ENCODE measurements at places on chromosomes 7 and 10.
A peak's percentile ranks its signal among the peaks of the same experiment; 100 is the strongest.

DNA sequence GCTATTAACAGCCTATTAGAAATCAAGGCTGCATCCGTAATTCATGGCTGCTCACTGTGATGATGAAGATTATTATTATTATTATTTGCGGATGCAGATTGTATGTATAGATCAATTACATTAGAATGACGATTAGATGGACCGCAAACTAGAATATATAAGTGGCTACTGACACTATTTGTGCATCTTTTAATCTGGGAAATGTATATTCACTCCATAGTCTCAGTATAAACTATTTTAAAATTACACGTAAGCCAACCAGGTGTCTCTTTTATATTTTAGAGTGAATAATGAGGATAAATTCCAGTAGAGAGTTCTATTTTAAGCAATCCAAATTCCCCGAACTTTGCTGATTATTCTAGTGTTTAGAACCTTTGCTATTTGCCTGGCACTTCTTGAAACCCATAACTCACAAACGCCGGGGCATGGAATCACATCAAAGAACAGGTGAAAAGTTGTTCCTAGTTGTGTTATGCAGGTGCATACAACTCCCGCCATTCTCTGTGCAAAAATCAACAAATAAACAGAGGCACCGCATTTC is 509 bp upstream of the ING3 start:
- DNase-seq = no peak

GRCh38 chr10:124010024-124010423 is 83.4 kb downstream of the CHST15 start:
- no peak for DNase-seq

- DNase-seq = no peak
These were observed 29.3 kb downstream of the LMTK2 start for GRCh38 chr7:98135984-98136383.

- DNase-seq = no peak
These were observed 162.4 kb downstream of the TNS3 start for GRCh38 chr7:47419471-47419870.

DNA sequence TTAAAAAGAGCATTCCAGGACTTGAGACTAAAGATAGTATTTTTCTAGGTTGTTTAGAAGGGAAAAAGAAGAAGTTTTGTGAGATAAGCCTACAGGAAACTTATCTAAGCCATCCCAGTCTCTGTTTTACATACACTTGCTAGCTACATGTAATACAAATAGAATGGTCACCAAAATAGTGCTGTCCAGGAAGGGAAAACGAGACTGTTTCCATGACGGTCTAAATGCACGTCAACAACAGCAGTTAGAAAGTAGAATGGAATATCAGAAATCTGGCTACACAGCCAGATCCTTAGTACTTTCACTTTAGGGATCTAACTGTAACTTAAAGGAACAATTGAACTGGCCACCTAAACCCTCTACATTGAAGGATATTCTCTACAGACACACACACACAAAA is 117.6 kb downstream of the TSPAN12 start:
- no peak for DNase-seq

- DNase-seq = no peak
These were observed 1570.6 kb upstream of the LRRTM3 start for GRCh38 chr10:65355141-65355680.

DNA sequence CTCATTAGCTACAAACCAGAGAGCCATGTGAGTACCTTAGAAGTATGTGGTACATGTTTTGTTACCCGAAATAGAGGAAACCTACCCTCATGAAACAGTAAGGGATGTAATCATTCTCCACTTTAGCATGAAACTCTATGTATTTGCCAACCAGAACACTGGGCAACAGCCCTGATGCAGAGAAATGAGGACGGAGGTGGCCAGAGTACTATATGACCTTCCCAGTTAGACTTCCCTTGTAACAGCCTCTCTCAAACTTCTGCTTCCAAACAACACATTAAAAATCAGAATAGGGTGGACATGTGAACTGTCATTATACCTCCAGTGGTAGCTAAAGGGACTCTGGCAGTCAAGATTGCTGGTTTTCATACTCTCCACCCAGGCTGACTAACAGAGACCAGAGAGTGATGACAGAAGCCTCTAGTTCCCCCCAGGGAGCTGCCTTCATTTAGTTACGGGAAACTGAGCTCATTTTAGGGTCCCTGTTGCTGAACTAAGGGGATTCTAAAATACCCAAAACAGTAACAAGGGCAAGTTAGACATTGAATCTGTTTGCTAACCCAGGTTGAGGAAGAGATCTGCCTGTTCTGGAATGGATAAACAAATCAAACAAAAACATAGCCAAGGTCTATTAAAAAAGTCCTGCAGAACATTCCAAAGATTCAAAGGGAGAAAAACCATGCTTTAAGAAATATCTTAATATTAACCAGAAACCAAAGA is 83.1 kb downstream of the VPS41 start:
- DNase-seq = no peak

- DNase-seq = no peak
These were observed 29.6 kb downstream of the DMBT1 start for GRCh38 chr10:122590153-122590552.

DNA sequence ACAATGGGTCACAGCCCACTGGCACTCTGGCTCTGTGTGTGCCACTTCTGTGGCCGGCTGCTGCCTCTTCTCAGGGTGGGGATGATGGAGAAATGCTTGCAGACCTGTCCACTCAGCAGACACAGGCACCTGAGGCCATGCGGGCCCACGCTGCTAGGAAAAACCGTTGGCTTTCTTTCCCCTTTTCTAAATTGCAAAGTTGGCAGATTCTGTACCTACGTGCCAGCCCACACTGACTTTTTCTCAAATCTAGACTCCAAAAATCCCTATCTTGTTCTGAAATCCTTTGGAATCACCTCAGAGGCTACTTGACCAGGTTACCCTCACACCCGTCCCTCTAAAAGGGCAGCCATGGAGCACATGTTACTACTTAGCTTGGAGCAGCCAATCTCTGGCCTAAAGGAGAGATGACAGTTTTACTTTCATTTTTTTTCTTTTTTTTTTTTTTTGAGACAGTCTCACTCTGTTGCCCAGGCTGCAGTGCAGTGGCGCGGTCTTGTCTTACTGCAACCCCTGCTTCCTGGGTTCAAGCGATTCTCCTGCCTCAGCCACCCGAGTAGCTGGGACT is 99.4 kb downstream of the RNF216 start:
- no peak for DNase-seq

GRCh38 chr10:541750-542371 is 147.6 kb downstream of the DIP2C start:
- DNase-seq = no peak

- no peak for DNase-seq
These were observed 1.1 kb downstream of the FAM133B start for GRCh38 chr7:92589056-92589455.

DNA sequence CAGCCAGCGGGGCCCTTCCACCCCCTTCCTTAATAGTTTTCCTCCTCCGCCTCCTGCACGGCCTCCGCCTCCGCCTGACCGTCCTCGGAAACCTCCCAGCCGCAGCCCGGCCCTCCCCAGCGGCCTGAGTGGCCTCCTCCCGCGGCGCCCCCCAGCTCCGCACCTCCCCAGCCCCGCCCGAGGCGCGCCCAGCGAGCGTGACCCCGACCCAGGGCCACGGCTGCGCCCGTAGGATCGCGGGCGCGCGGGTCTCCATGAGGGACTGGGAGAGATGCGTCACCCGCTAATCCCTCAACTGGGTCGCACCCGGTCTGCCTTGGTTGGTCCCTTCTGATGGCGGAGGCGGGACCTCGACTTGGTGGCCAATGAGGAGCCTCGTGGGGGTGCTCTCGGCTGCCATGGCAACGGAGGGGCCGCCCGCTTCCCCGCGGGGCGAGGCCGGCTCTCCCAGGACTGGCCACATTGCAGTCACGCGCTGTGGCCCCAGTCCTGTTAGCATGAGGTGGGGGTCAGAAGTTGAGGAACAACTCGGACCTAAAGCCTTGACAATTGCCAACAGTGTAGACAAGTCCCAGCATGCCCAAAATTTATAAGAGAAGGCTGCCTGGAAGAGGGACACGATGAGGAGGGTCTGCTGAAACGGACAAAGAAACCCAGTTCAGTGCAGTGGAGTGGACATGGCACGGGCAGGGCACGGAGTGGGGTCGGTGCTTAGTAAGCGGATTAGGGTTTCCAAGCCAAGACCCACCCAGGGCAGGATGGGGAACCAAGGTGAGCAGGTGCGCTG is 24.3 kb downstream of the DDIT4 start:
- peak; percentile 97 for DNase-seq

GRCh38 chr10:119786117-119786769 is 60.4 kb downstream of the INPP5F start:
- no peak for DNase-seq

DNA sequence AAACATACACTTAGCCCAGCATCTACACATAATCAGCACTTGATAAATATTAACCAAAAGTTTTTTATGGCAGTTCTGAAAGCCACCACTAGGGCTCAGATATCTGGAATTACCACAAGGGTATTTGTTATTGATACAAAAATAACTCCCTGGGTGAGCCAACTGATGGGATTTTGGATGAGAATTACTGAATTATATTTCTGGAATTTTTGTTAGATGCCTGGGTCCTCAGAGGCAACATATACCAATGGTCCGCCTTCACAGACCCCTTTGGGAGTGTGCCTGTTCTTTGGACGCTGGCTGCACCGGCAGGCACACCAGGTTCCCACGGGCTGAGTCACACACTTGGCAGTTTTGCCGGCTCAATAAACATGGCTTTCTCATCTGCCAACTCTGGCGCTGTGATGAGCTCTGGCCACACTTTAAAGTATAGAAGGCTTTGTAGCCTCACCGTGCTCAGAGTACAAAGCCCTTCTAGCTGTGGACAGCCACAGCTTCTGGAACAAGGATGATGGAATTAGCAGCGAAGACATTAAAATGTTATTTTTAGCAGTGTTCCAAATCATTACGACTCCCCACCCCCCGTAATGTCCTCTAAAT is 24.5 kb upstream of the EEPD1 start:
- DNase-seq = peak; percentile 68

DNA sequence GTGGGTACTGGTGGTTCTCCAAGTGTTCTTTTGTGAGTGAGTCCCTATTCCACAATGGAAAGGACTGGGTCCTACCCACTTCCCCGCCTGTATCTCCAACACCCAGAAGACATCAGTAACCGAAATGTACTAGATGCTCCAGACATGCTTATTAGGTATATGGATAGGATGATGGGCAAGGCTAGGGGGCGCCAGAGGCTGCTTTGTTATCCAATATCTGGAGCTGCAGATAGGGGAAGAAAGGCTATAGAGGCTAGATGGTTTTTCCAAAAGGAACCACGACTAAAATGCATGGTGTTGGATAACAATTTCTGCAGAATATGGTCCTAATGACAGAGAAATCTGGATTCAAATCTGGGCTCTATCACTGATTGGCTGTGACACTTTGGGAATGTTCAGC is 56.2 kb upstream of the TM9SF3 start:
- no peak for DNase-seq

- DNase-seq = no peak
These were observed 85.7 kb downstream of the RALA start for GRCh38 chr7:39709029-39709428.

GRCh38 chr7:33661430-33662160 is 243.7 kb upstream of the BMPER start:
- no peak for DNase-seq

DNA sequence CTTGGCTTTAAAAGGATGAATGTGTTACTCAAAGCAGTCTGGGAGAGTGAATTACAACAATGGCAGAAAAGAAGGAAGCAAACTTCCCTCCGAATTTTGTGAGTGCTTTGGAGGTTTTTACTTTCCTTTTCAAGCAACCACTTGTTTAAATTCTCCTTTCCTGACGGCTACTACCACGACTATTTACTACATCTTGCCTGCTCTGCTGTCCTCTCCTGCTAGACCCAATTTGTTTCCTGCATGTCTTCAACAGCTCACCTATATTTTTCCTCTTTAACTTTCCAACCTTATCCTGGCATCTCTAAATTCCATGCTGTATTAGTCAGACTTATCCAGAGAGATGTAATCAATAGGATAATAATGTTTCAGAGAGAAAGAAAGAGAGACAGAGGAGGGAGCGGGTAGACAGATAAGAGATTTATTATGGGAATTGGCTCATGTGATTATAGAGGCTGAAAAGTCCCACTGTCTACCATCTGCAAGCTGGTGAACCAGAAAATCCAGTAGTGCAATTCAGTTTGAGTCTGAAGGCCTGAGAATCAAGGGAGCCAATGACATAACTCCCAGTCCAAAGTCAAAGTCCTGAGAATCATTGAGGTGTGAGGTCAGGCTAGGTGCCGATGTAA is 42.8 kb upstream of the SLC13A1 start:
- no peak for DNase-seq

DNA sequence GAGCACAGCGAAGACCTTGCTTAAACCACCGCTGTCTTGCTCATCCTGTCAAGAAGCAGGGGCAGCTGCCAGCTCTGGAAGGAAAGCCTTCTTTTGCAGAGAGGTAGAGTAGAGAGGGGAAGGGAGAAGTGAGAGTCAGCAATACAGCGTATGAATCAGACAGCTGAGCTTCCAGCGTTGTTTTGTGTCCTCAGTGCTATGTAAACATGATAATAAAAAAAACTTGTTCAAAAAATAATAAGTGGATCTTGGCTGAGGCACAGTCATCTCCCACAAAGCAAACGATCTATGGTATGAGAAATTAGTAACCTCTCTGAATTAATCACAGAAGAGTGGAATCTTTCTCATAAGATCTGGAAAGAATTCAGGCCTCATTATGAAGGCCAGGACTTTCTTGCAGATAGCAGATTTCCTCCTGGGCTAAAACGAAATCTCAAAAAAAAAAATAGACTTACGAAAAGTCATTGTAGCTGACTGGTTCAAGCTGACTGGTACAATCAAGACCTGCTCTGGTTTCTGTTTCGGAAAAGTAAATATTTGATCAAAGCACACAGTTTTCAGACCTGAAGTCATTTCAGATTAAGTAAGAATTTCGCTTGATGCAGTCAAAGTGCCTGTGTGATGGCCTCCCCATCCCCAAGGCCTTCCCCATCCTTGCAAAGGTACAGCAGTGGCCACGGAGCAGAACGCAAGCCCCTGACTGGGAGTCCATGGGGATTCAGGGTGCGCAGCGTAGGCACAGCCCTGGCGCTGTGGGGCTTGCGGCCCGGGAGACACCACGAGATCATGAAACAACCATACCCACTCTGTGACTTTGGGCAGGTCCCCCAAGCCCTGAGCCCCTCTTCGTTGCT is 29.4 kb downstream of the CHST15 start:
- peak; percentile 75 for DNase-seq

GRCh38 chr10:4307910-4308309 is 518.1 kb upstream of the AKR1E2 start:
- no peak for DNase-seq

- no peak for DNase-seq
These were observed 49.4 kb upstream of the MSRB2 start for GRCh38 chr10:23046027-23046426.
